ENCODE measurements at places on chromosomes 7 and 10.
A peak's percentile ranks its signal among the peaks of the same experiment; 100 is the strongest.

- peak; percentile 76 for DNase-seq
Measured at GRCh38 chr10:48667960-48668590, 16.6 kb upstream of the WDFY4 start.

- no peak for DNase-seq
Measured at GRCh38 chr7:46752881-46753366, 829.0 kb downstream of the TNS3 start.

- no peak for DNase-seq
Measured at GRCh38 chr7:142835487-142835886, 19.4 kb upstream of the EPHB6 start.

DNA sequence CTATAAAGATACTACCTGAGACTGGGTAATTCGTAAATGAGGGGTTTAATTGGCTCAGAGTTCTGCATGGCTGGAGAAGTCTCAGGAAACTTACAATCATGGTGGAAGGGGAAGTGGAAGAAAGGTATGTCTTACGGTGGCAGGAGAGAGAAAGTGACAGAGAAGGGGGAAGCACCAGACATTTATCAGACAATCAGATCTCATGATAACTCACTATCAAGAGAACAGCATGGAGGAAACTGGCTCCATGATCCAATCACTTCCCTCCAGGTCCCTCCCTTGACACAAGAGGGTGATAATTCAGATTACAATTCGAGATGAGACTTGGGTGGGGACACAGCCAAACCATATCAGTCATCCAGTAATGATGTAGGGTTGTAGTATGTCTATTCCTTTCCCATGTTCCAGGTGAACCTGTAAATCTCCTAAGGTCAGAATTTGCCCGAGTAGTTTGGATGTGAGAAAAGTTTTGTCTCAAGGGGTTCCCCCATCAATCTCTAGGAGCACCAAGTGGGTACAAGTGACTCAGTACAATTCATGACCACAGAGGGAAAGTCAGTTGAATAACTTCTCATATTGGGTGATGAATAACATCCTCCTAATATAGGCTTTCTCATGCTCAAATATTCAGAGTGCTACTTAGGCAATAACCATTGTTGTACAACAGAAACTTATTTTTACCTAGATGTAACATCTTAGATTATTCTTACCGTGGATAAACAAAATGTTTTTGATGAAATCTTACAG is 39.7 kb upstream of the MTPN start:
- DNase-seq: no peak

DNA sequence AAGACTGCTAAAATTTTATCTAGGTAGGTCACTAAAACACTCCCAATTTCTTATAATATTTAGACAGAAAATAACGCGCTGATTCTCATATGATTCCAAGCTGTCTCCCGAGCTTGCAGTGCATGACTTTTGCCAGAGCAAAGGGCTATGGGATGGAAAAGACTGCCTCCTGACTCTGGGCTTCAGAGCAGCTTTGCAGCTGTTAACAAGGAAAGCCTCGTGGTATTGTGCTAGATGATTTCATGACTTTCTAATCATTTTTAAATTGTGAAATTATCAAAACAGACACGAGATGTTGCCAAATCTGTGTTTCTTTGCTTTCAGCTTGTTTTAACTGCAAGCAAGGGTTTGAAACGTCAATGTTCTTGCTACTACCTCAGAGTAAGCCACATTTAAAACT is 238.3 kb downstream of the AGMO start:
- no peak for DNase-seq

DNA sequence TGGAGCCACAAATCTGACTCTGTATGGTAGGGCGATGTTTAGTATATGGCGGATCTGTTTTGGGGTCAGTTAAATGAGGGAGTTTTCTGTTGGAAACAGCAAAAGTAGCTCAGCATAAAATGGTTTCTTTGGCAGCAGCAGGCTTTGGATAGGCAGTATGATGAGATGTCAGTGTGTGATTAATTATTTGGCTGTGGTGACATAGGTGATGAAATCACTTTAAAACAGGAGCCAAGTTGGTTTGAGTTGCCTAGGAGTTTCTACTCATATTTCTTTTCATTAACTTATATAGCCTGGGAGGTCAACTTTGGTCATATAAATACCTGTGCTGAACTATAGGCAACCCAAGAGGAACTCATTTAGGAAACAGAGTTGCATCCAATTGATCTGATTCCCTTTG is 291.2 kb downstream of the LRMDA start:
- no peak for DNase-seq

DNA sequence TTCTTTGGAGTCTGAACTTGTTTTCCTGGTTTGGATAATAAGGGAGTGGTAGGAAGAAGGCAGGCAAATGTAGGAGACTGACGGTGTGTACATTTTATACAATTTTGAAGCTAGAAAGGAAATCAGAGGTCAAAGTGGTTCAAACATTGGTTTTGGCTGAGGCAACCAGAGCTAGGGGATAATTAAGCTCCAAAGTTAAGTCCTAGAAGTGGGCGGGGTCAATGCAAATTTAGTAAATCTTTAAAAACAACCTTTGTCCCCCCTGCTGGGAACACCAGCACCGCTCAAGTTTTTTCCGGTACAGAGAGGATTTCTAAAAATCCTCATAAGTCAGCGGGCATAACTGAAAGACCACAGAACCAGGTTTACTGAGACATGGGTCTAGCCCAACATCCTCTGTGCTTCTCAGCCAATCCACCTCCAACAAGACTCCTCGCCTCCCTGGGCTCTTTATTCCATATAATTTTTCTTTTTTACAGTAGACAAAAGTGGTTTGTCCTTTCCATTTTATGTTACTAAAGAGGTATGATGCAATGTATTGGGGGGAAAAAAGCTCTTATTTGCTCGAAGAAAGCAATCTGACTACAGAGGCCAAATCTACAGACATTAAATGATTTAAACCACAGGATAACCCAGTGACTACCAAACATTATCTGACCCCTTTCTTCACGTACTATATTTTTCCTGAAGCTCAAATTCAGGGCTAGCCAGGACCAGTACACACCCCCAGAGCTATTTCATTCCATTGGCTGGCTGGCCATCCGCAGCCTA is 1.6 kb downstream of the GLUD1 start:
- peak; percentile 2 for DNase-seq

- DNase-seq: no peak
Measured at GRCh38 chr10:101778781-101779543, 3.0 kb upstream of the FGF8 start.

- no peak for DNase-seq
Measured at GRCh38 chr10:43491855-43492254, 54.9 kb downstream of the ZNF487 start.

GRCh38 chr10:49837051-49837478 is 74.9 kb upstream of the OGDHL start:
- no peak for DNase-seq

DNA sequence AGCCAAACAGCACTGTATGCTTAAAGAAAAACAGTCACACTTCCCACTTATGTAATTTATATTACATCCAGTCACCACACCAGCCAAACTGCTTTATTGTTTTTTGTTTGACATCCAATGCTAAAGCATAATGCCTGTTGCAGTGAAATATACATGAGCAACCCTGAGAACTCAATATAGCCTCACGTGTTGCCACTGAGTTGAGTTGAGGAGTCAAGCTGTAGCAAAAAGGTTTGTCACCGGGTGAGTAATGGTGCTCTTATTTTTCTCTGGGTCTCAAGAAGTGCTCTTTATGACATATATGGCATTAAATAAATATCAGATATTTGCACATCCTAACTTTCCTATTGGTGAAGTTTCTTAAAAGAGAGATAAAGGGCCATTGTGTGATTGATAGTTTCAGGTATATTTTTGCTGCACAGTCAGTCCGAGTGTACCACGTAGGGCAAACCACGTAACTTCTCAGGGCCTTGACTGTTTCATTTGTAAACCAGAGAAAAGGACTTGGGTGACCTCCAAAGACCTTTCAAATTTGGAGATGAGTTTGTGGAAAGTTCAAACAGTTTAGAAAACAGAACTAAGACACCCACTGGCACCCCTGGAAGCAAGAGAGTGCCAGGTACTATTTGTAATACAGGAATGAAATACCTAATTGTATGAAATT is 168.5 kb downstream of the CFTR start:
- no peak for DNase-seq

- no peak for DNase-seq
Measured at GRCh38 chr7:30466266-30466665, 12.3 kb downstream of the NOD1 start.

- no peak for DNase-seq
Measured at GRCh38 chr10:44178856-44179255, 206.0 kb downstream of the CXCL12 start.

GRCh38 chr7:151125470-151125845 is 39.2 kb downstream of the AGAP3 start:
- no peak for DNase-seq

GRCh38 chr10:91511549-91512330 is 101.6 kb downstream of the HECTD2 start:
- no peak for DNase-seq

DNA sequence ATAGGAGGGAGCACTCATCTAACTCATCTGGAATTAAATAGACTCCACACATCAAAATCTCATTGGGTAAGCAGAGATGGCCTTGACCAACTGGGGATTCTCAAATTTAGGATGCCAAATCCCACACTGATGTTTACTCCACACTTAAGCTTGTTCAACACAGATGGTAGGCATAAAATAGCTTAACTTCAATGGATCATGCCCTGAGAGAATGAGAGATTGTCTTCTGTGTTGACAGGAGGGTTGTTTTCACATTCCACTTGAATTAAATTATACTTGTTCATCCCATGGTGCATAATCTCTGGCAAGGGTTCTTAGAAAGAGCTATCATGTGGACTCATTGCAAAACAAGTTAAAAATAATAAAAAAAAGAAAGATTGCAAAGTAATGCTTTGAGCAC is 391.4 kb downstream of the PLXDC2 start:
- no peak for DNase-seq

GRCh38 chr10:71216751-71217265 is 4.4 kb downstream of the UNC5B start:
- DNase-seq: no peak

GRCh38 chr10:4515721-4516120 is 310.3 kb upstream of the AKR1E2 start:
- DNase-seq: no peak

- DNase-seq: no peak
Measured at GRCh38 chr10:12974078-12974477, 27.4 kb downstream of the CCDC3 start.

DNA sequence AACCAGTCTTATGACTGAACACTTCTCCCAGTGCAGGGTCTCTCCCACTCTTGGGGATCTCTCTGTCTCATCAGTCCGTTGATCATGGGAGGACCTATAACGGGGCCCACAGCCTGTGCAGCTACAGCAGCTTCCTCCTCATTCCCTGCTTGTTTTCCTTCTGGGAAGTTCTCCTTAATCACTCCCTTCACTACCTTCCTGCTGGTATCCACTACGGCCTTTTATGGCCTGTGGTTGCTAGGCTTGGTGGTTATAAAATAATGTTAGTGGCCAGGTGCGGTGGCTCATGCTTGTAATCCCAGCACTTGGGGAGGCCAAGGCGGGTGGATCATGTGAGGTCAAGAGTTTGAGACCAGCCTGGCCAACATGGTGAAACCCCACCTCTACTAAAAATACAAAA is 3.5 kb upstream of the ZNF282 start:
- DNase-seq: no peak

DNA sequence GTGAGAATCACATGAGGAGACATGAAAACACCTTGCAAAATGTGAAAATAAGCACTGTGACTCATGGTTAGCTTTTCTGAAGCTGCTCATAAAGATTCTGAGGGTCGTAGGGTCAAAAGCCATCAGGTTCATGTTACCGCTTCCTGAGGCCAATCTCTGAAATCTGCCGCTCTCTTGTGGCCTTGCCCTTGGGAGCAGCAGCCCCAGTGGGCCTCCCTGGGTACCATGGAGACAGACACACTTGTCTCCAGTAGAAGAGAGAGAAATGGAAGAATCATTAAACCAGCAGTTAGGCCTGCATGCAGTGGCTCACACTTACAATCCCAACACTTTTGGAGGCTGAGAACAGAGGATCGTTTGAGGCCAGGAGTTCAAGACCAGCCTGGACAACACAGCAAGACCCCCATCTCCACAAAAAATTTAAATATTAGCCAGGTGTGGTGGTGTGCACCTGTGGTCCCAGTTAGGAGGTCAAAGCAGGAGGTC is 42.8 kb downstream of the NIPSNAP2 start:
- no peak for DNase-seq

GRCh38 chr10:49688261-49688846 is 8.9 kb downstream of the C10orf53 start:
- DNase-seq: no peak

DNA sequence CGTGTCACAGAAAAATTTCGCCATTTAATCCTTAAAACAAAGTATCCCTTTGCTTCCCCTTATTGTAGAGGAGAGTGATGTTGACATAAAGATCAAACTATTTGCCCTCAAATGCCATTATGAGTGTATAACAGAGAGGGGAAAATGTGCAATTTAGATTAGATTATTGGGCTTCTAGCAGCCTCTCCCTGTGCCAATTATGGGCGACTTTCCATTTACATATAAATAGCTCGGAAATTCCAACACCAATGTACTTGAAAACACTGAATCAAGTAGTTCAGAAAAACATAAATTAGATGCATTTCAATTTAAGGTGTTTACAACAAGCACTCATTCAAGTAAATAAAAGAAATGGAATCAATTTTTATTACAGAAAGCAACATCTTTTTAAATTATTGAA is 64.6 kb upstream of the LRRN3 start:
- DNase-seq: no peak

GRCh38 chr10:79181227-79181626 is 112.5 kb downstream of the ZMIZ1 start:
- DNase-seq: no peak

- DNase-seq: no peak
Measured at GRCh38 chr10:60417901-60418300, 28.2 kb upstream of the ANK3 start.

DNA sequence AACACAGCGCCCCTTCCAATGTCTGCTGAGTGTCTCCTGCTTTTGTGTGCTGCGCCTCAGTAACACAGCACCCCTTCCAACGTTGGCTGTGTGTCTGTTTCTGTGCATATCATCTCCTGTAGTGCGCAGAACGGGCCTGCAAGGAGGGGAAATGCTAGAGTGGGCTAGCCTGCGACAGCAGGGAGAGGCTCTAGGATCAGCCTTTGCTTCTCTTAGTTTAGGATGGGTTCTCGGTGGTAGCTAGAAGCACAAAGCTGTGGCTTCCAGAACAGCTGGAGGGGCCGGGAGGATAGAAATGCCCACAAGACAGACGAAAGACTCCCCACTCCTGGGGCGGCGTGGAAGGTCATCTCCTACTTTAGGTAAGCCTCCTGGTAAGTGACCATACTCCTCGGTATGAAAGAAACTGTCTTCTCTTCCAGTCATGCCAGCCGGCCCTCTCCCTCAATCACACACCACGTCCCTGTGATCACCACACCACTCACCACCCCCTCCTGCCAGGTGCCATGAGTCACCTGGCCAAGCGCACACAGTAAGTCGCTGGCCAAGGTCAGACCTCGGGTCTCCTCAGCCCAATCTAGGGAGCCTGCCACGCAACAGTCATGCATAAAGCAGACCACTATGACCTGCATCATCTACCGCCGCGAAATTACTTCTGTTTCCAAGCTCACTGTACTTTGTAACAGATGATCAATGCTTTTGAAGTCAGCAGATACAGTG is 4.8 kb downstream of the PITRM1 start:
- no peak for DNase-seq

GRCh38 chr10:51382181-51382580 is 307.9 kb downstream of the PRKG1 start:
- no peak for DNase-seq

Data from CD4-positive, alpha-beta T cell treated with Interleukin-1 beta for 1 hour (primary cell).